ENCODE measurements at places on chromosomes 12 and 14.

- DNase-seq = no peak
These were observed 10.5 kb upstream of the STAC3 start for GRCh38 chr12:57261428-57261865.

- DNase-seq = no peak
These were observed 774 bp upstream of the WDR20 start for GRCh38 chr14:102138961-102139285.

- no peak for DNase-seq
These were observed 209.0 kb upstream of the FBXO33 start for GRCh38 chr14:39641224-39641623.

- DNase-seq = no peak
These were observed 67.6 kb downstream of the PIWIL1 start for GRCh38 chr12:130405332-130405731.

GRCh38 chr12:104549815-104550480, 93.2 kb downstream of the CHST11 start:
- no peak for DNase-seq

DNA sequence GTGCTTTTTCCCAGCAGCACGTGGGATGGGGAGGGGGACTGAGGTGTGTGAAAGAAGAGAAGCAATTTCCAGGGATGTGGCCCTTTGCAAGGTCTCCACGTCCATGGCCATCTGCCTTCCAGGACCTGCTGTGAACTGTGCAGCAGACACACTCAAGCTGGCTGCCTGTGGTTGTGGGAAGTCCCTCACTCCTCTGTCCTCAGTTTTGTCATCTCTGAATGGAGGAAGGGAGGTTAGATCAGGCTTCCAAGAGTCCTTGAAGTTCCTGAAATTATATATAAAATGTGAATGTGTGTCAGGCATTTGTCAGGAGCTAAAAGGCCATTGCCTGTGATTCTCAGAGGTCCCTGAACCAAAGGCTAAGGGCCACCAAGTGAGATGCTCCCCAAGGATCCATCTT, 328.2 kb downstream of the CACNA1C start:
- no peak for DNase-seq

DNA sequence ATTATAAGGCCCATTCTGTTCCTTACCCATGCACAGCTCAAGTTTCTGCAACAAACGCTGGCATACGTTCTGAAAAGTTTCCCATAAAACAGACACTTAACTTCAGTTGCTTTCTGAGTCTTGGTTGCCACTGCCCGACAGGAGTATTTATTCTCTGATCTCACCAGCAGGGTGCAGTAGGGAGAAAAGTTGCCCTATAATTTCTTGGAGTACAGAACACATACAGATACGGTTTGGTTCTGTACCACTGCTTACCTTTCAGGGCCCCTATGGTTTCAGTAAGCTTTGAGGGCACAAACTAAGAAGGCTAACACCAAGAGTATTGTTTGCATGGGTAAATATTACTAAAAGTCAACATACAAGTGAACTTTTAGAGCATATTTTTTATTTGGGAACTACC, 77.9 kb downstream of the SPATA7 start:
- no peak for DNase-seq

GRCh38 chr12:124057691-124058090, 84.7 kb downstream of the ZNF664 start:
- no peak for DNase-seq

GRCh38 chr14:95193081-95193480, 35.8 kb upstream of the DICER1 start:
- DNase-seq = no peak

DNA sequence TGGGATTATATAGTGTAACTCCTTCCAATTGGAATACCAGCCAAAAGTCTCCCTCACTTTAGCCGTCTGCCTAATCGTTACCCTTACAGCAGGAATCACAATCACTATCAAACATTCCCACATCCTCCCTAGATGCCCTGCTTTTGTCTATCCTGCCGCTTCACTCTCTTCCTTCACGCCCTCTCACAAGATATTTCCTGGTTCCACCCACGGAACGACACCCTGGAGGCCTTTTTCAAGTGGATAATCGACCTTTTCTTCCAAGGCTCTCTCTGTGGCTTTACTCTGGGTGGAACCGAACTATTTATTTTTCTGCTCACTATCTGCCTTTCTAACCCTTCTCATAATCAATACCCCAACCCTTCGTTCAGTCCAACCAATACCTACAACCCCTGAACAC, 58.9 kb downstream of the MOK start:
- no peak for DNase-seq

GRCh38 chr12:2804393-2805142, 7.9 kb upstream of the ITFG2 start:
- DNase-seq = no peak

- DNase-seq = no peak
These were observed 32.2 kb downstream of the HMGA2 start for GRCh38 chr12:65856521-65856920.

- DNase-seq = no peak
These were observed 1.2 kb downstream of the FLRT2 start for GRCh38 chr14:85531141-85531586.

GRCh38 chr14:98408713-98409112, 863.3 kb downstream of the BCL11B start:
- DNase-seq = no peak

GRCh38 chr14:47435331-47435965, 240.0 kb downstream of the MDGA2 start:
- DNase-seq = no peak

- DNase-seq = no peak
These were observed 411.2 kb downstream of the DAD1 start for GRCh38 chr14:22177870-22178269.

- no peak for DNase-seq
These were observed 9.4 kb downstream of the ART4 start for GRCh38 chr12:14833952-14834351.

Data from NCI-H2081 treated with DMSO at 0.1 percent for 48 hours (cell line).